Epithelial cell of esophagus (primary cell): ENCODE measurements at places on chromosomes 13 and 19.

DNA sequence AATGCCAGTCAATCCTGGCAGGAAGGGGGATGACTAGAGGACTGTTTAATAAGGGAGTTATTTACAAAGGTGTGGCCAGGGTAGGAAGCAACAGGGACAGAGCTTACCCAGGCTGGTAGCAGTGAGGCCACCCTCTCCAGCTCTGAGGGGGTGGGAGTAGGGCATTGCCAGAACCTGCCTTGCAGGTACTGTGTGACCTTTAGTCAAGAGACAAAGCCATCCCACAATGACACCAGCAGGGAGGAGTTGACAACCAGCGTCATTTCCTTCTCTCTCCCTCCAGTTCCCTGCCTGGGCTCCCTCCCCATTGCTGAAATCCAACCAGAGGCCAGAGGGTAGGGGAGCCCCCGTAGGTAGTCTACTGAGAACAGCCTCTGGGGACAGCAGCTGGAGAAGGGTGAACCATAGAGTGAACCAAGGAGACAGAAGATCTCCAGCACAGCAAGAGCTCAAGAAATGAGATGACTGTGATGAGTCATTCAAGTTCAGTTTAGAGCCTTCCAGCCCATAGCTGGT is 33.3 kb upstream of the SPATA13 start:
- peak; percentile 22 for DNase-seq

- DNase-seq: peak; percentile 58
These were observed 4.4 kb upstream of the ATP1A3 start for GRCh38 chr19:41998246-41999020.

GRCh38 chr19:1568320-1569019 is at the start of gene MEX3D:
Gene MEX3D, minus strand, starts transcription at chr19:1568325. Its CDS starts 267 bp downstream, at chr19:1568058.
- DNase-seq: peak; percentile 77

- no peak for DNase-seq
These were observed 6.2 kb upstream of the WBP4 start for GRCh38 chr13:41054919-41055619.

GRCh38 chr19:16419669-16420335 is 52.0 kb downstream of the EPS15L1 start:
- no peak for DNase-seq
